SK-MEL-5 (cell line): ENCODE measurements at places on chromosomes 2 and 18. TPM values are rescaled to one million over a fixed set of nuclear protein-coding genes. Genes with fewer than 3 reads are reported as not detected.

The FAM228A gene
- not detected in 2 replicates for total RNA-seq

The TACR1 gene
- not detected in 2 replicates for total RNA-seq

The CYP27C1 gene
- total RNA-seq = 0.19 and 0.26 TPM in 2 replicates

The C2orf92 gene
- 0.19 and 0.21 TPM in 2 replicates for total RNA-seq

The CYBRD1 gene
- 40.3 and 45.6 TPM in 2 replicates for total RNA-seq

The ASXL3 gene
- not detected in 2 replicates for total RNA-seq

The LOXHD1 gene
- total RNA-seq = not detected in 2 replicates

The MGAT5 gene
- 23.4 and 24.7 TPM in 2 replicates for total RNA-seq

The LCT gene
- total RNA-seq = not detected in 2 replicates

The ALPI gene
- total RNA-seq = not detected in 2 replicates

The HES6 gene
- total RNA-seq = 157 and 191 TPM in 2 replicates

The IL36A gene
- not detected in 2 replicates for total RNA-seq
